Mesenchymal stem cell (in vitro differentiated cells and primary cell): ENCODE measurements at places on chromosomes 11 and 22.
A peak's percentile ranks its signal among the peaks of the same experiment; 100 is the strongest.

DNA sequence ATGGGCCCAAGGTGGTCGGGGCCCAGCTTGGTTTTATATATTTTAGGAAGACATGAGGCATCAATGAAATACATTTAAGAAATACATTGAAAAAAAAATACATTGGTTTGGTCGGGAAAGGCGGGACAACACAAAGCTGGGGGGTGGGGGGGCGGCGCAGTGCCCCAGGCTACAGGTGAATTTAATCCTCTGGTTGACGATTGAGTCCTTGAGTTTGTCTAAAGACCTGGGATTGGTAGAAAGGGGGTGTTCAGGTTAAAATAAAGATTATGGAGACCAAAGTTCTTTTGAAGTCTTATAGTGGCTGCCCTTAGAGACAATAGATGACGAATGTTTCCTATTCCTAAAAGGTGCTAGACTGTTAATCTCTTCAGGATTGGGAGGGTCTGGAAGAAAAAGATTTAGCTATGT lies 3.1 kb downstream of the IFITM1 start:
- no peak for DNase-seq
- H3K27ac ChIP-seq: no peak overlapping the region
- peaks cover 41% of the 10 kb centered on the region for H3K4me1 ChIP-seq

DNA sequence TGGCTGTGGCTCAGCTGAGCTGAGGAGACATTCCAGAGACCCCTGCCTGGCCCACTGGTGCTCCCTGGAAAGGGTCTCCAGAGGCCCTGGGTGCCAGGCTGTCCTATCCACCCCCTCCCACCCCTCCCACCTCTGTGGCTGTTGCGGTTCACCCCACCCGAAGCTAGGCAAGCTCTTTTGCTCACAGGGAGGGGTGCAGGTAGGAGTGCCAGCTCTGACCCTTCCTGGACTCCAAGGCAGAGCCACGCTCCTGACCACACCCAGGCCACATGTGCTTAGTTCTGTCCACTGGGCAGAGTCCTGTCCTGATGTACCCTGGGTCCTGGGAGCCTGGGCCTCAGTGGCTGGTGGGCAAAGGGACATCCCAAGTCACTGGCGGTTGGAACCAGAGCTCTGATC lies 16.4 kb downstream of the IL17REL start:
- H3K27me3 ChIP-seq: peaks cover 27% of the 10 kb centered on the region
- no peak for DNase-seq
- peaks cover 13% of the 10 kb centered on the region for H3K4me1 ChIP-seq
- H3K27ac ChIP-seq: no peak overlapping the region

DNA sequence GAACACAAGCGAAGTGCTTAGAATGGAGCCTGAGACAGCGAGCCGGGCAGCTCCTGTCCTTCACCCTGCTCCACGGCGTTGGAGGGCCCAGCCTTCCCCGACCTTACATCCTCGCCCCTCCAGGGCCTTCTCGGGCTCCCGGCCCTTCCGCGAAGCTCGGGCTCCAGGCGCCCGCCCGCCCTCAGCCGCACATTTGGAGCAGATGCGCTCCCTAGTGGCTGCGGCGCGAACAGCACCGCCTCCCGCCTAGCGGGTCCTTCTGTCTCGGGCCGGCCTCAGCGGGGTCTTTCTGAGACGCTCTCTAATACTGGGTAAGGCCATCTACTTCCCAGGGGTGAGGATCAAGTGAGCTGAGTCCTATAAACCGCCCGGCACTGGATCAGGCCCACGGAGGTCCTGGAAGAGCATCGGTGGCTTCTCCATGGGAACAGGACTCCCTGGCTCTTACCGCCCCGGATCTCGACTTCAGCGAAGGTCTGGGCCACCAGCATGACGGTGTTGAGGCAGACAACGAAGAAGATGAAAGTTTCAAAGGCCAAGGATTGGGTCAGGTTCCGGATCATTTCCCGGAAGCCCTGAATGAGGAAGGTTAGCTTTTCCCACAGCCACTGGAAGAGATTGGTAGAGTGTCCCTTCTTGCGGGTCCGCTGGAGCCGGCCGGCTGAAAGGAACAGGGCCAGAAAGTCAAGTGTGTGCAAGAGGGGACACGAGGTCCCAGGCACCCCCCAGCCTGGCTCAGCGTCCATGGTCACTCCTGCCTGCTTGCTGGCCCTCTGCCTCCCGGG lies 3.7 kb downstream of the CATSPER1 start:
- peak; percentile 65 for DNase-seq
- H3K4me3 ChIP-seq: no peak overlapping the region
- H3K36me3 ChIP-seq: no peaks in the 10 kb centered on the region
- peaks cover 16% of the 10 kb centered on the region for H3K4me1 ChIP-seq

DNA sequence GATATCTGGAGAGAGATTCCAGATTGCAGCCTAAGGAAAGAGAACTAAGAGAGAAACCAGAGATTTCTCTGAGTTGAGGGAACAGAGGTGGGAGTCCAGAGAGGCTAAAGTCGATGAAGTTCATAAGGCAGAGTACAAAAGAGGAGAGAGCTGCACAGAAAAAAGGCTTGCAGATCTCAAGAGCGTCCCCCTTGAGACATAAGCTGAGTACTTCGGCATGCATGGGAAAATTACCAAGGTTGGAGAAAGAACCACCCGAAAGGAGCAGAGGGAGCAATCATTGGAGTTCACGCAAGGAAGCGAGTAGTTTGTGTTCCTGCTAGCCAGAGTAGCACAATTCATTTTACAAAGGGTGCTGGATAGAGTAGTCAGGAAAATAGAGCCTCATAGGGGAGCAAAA lies 293.5 kb downstream of the TMEM135 start:
- DNase-seq: no peak
- no peaks in the 10 kb centered on the region for H3K4me1 ChIP-seq
- no peaks in the 10 kb centered on the region for H3K36me3 ChIP-seq
- no peak overlapping the region for H3K27ac ChIP-seq
- peak overlapping the region; percentile 35 for H3K4me3 ChIP-seq

DNA sequence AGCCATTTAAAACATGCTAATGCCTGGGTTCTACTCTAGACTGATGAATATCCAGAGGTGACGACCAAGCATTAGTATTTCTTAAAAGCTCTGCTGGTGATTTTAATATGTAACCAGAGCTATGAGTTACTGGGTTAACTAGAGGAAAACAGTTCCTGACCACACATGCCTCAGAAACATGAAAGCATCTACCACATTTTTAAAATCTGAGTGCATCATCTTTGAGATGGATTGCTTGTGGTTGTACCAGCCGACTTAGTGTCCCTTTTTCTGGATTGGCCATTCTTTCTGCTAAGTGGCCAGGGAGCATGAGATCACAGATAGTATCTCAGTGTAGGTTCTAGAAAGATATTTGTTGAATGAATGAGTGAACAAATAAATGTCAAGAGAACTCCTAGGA lies 152.4 kb downstream of the NTM start:
- no peak overlapping the region for H3K4me3 ChIP-seq
- H3K27ac ChIP-seq: no peak overlapping the region
- no peaks in the 10 kb centered on the region for H3K27me3 ChIP-seq
- H3K36me3 ChIP-seq: no peaks in the 10 kb centered on the region
- no peak for DNase-seq
- H3K4me1 ChIP-seq: no peaks in the 10 kb centered on the region

- no peak for DNase-seq
- H3K27ac ChIP-seq: no peak overlapping the region
- no peak overlapping the region for H3K4me3 ChIP-seq
- peaks cover 10% of the 10 kb centered on the region for H3K27me3 ChIP-seq
Observed at GRCh38 chr11:69127081-69127850, 28.5 kb upstream of the SMIM38 start.

DNA sequence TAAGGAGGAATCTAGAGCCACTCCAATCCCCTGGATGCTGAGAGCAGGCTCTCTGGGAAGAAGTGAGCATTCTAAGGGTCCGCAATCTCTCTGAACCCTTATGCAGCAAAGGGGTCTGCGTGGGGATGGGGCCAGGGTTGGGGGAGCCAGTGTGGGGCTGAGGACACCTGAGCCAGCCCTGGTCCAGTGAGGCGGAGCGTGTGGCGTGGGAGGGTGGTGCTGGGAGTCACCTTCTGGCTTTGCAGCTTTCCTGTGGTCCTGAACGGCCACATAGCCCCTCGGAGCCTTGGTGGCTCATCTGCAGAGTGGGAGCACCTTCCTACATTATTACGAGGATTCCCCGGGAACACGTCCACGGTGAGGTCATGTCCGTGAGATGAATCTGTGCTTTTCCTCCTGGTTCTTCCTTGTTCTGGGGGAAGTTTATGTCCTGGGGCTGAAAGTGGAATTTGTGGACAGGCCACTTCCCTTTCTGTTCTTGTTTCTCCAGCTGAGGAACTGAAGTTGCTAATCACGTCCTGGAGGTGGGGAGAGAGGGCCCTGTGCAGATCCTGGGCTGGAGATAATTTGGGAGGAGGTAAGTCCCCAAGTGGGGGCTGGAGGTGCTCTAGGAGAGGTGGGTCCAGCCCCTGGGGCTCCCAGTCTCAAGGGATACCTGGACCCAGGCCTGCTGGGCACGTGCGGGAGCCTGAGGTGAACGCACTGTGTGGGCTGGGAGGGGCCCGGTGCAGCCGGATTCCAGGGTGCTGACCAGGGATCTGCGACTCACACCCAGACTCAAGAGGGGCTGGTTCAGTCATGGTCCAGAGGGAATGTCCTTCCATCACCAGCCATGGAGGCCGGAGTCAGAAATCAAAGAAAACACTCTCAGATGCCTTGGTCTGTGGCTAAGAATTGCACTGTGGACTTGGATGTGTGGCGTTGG lies 6.1 kb downstream of the MRGPRE start:
- H3K4me1 ChIP-seq: peaks cover 28% of the 10 kb centered on the region
- peaks cover 12% of the 10 kb centered on the region for H3K27me3 ChIP-seq
- DNase-seq: no peak
- no peak overlapping the region for H3K27ac ChIP-seq
- no peak overlapping the region for H3K4me3 ChIP-seq

- H3K4me1 ChIP-seq: peaks cover 5% of the 10 kb centered on the region
- H3K27me3 ChIP-seq: no peaks in the 10 kb centered on the region
- H3K4me3 ChIP-seq: no peak overlapping the region
- H3K36me3 ChIP-seq: peaks cover 78% of the 10 kb centered on the region
- DNase-seq: no peak
Observed at GRCh38 chr22:35322126-35322525, 22.4 kb downstream of the TOM1 start.

DNA sequence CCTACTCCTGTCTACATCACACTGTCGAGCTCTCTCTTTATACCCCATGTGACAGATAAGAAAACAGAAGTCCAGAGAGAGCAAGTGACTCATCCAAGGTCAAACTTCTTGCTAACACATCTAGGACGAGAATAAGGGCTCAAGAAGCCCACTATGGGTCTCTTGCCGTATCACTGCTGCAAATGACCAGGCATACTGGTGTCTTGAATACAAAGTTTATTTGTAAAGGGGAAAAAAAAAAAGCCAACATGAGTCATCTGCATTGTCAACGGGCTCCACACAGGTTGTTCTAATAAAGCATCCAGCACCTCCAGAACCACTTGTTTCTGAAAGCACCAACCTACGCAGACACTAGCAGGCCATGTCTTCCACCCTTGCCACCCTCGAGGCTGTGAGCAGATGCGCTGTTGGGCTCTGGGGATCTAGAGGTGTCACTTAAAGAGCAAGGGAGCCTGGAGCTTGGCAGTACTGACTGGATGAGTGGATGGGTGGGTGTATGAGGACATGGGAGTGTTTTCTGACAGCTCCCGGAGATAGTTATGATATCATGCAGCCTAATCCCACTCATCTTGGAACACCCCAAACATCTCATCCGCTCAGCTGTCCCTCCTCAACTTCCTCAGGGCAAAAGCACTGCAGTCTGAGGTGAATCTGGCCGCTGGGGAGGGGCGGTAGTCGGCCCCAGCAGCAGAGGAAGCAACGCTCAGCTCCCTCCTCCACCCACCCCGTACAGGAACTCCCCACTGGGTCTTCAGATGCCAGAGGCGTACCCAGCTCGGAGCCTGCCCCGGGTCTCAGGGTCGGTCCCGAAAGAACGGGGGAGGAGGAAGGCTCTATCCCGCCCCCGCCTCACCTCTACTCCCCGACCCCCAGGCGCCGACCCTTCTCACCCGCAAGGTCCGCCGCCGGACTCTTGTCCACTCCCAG lies 1.0 kb downstream of the SMCO4 start:
- H3K4me1 ChIP-seq: peaks cover 13% of the 10 kb centered on the region
- peaks cover 13% of the 10 kb centered on the region for H3K27me3 ChIP-seq
- DNase-seq: peak; percentile 84

GRCh38 chr22:50305393-50305922 lies 2.0 kb downstream of the PLXNB2 start:
- peaks cover 8% of the 10 kb centered on the region for H3K36me3 ChIP-seq
- peak overlapping the region; percentile 92 for H3K27ac ChIP-seq
- peak overlapping the region; percentile 32 for H3K4me3 ChIP-seq
- no peaks in the 10 kb centered on the region for H3K27me3 ChIP-seq
- peaks cover 69% of the 10 kb centered on the region for H3K4me1 ChIP-seq

- H3K27me3 ChIP-seq: no peaks in the 10 kb centered on the region
- H3K36me3 ChIP-seq: no peaks in the 10 kb centered on the region
- H3K27ac ChIP-seq: no peak overlapping the region
- peaks cover 2% of the 10 kb centered on the region for H3K4me1 ChIP-seq
- DNase-seq: no peak
Observed at GRCh38 chr11:78991681-78992080, 417.0 kb upstream of the NARS2 start.
